Vein endothelial cell (primary cell): ENCODE measurements at places on chromosomes 13 and 19. TPM values are rescaled to one million over a fixed set of nuclear protein-coding genes. Genes with fewer than 3 reads are reported as not detected.

ZNF878 gene
- total RNA-seq: 0.67 TPM in 1 of 2 replicates, not detected in the other

SOX1 gene
- total RNA-seq: not detected in 2 replicates

ZNF528 gene
- 18.6 and 41.7 TPM in 2 replicates for total RNA-seq

IZUMO1 gene
- under 0.01 and 0.29 TPM in 2 replicates for total RNA-seq

IFNL1 gene
- total RNA-seq: not detected in 2 replicates

RAD23A gene
- 94.9 and 104 TPM in 2 replicates for total RNA-seq

LILRB2 gene
- not detected in 2 replicates for total RNA-seq

SIAH3 gene
- not detected in 2 replicates for total RNA-seq

PALM3 gene
- not detected in 2 replicates for total RNA-seq

LRRC4B gene
- total RNA-seq: not detected in 2 replicates

ADGRE3 gene
- not detected in 2 replicates for total RNA-seq

NLRP9 gene
- not detected in 2 replicates for total RNA-seq

CYP2A13 gene
- total RNA-seq: not detected in 2 replicates

SPPL2B gene
- total RNA-seq: 26.3 and 31.4 TPM in 2 replicates

NALCN gene
- 8.5 and 9.5 TPM in 2 replicates for total RNA-seq
